ENCODE measurements at places on chromosomes 2 and 18. TPM values are rescaled to one million over a fixed set of nuclear protein-coding genes. Genes with fewer than 3 reads are reported as not detected.

- DNase-seq: no peak
Observed at GRCh38 chr2:217930761-217931563, 71.8 kb downstream of the TNS1 start.

- no peak for DNase-seq
Observed at GRCh38 chr2:232435805-232436204, 20.1 kb upstream of the ALPI start.

GRCh38 chr18:35431374-35431741, 54.2 kb upstream of the ZNF396 start:
- no peak for DNase-seq

- no peak for DNase-seq
Observed at GRCh38 chr18:58970943-58971790, 106.5 kb downstream of the ZNF532 start.

DNA sequence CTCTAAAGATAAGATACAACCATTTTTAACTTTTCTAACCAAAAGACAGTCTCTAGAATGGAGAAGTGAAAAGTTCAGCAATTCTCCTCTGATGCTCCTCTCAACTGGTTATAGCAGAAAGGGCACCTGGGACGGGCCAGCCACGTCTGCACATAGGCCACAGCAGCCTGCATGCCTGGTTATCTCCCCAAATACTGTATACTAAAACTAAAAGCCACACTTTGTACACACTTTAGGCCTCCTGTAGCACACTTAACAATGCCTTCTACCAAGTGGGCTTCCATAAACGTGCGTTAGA, 179.1 kb downstream of the ANKRD44 start:
- DNase-seq: no peak

DNA sequence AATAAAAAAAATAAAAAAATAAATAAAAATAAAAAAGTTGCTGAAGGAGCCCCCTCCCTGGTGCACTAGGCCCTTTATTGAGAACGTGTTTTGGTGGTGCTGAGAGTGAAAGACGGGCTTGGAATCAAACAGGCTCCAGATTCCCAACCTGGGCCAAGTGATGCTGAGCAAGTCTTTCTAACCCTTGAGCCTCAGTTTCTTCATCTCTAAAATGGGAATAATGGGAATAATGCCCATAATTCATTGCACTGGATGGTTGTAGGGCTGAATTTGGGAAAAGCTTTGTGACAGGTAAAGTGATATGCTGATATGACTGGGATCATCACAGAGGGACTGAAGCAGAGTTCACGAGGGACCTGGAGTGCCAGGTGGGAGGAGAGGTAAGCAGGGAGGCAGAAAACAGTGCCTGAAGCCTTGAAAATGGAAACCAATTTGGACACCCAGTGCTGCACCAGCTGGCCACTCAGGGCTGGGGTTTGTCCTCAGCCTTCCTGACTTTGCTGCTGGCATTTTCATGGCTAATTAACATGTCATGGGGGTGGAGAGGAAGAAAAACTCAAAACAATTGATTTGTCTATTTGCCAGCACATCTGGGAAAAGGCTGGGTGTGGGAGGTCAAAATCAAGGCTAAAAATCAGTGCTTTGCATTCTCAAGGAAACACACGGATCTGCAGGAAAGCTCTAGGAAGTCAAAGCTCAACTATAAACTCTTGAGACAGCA, 241.3 kb downstream of the LOXHD1 start:
- DNase-seq: no peak

- DNase-seq: no peak
Observed at GRCh38 chr2:160397530-160397865, 96.1 kb downstream of the RBMS1 start.

DNA sequence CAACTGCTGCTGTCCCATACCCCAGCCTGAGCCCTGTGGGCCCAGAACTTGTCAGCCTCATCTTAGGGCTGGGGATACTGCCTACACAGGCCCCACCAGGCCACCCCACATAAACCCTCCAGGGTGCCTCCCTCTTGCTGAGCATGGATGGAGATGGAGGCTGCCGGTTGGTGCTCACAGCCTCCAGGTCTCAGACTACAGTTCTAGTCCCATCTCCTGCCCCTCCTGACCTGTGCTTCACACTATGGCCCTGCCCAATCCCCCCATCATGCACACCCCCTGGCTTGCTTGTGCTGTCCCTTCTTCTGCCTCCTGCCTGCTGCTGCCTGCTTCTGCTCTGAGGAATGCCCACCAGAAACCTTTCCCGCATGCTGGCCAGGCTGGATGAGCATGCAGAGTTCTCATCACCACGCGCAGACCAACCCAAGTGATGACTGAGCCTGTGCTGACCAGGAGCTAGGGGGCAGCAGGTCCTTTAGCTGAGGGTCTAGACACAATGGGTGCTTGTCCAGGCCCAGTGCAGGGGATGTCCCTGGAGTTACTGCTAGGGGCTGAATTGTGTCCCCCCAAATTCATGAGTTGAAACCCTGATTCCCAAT, 138.4 kb upstream of the HS6ST1 start:
- no peak for DNase-seq

GRCh38 chr18:59380706-59381105, 21.6 kb upstream of the LMAN1 start:
- no peak for DNase-seq

GRCh38 chr2:162677476-162677875, 161.1 kb downstream of the KCNH7 start:
- no peak for DNase-seq

- no peak for DNase-seq
Observed at GRCh38 chr2:199309411-199309810, 148.3 kb downstream of the SATB2 start.

DNA sequence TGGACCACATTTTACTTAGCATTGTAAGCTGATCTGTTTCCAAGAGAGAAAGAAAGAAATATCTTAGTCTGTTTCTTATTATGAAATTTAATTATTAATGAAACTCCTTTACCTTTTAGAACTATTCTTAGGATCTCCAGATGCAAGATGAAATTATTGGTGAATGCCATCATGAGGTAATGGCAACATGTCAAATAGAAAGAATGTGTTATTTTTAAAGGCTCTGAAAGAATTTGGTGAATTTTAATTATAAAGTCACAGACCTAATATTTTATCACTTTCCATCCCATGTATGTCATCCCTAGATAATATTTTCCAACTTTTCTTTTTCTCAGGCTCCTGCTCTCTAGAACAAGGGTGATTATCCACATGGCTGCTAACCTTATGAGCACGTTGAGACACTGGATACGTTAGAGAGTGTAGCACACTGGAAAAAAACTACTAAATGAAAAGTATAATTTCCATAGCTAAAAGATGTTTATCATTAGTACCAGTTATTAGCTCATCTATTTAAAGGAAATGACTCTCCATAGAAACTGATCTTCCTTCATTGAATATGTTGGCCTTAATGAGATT, 95.2 kb upstream of the SCG2 start:
- DNase-seq: no peak

GRCh38 chr18:49082714-49083688, 132.2 kb upstream of the SMAD7 start:
- DNase-seq: no peak

GRCh38 chr2:1893856-1894255, 149.5 kb upstream of the PXDN start:
- no peak for DNase-seq

GRCh38 chr2:128169497-128169896, 78.5 kb downstream of the UGGT1 start:
- no peak for DNase-seq

DNA sequence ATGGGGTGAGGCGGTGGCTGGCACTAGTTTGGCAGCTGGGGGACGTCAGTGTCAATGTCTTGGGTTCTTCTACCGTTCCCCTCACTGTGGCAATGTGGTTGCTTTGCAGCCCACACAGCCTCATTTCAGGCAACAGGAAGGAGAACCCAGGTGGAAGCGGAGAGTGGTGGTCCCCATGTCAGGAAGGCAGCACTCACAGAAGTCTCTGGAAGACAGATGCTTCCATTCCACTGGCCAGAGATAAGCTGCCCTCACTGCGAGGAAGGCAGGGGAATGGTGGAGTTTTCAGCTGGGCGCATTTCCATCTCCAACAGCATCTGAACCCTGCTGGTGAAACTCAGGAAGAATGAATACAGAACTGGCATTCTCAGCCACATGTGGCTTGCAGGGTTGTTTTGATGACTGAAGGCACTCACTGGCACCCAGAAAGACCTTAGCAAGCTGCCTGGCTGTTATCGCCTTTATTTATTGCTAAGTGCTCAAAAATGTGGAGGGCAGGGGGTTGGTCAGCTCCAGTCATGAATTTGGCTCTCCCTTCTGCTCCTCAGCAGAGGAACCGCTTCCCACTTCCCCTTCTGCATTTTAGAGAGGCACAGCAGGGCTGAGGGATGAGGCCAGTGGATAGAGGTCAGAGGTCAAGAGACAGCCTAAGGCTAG, 19.4 kb downstream of the KCNIP3 start:
- no peak for DNase-seq

DNA sequence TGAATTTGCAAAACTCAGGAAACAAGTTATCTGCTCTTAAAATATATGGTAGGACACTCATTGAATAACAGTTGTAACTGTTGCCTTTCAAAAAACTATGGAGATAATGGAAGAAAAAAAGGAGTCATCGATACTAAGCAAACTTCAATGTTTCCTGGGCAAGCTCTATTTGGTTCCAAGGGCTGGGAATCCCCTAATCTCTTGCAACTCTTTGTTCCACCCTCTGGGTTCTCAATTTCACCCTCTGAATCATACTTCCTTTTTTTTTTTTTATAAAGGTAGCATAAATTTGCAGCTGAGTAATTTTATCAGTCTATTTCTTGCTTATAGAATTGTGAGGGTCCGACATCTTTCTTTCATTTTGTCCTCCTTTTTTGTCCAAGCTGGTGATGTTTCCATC, 36.7 kb downstream of the SLC9A4 start:
- no peak for DNase-seq

- peak; percentile 87 for DNase-seq
Observed at GRCh38 chr18:23872701-23873550, 141.6 kb upstream of the TTC39C start.

GRCh38 chr2:152330235-152330866, 4.6 kb upstream of the FMNL2 start:
- DNase-seq: no peak

DNA sequence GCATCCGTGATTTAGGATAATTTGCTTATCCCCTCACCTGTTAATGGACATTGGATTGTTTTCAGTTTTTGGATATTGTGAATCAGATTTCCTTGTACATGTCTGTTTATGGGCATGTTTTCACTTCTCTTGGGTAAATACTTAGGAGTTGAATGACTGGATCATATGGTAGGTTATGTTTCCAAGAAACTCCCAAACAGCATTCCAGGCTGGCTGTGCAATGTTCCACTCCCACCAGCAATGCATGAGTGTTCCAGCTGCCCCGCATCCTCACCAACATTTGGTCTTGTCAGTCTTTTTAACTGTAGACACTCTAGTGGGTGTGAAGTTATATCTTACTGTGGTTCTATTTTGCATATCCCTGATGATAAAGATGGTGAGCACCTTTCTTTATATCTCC, 8.9 kb upstream of the LRRFIP1 start:
- no peak for DNase-seq

- DNase-seq: no peak
Observed at GRCh38 chr2:48620604-48621003, 2.9 kb downstream of the GTF2A1L start.

DNA sequence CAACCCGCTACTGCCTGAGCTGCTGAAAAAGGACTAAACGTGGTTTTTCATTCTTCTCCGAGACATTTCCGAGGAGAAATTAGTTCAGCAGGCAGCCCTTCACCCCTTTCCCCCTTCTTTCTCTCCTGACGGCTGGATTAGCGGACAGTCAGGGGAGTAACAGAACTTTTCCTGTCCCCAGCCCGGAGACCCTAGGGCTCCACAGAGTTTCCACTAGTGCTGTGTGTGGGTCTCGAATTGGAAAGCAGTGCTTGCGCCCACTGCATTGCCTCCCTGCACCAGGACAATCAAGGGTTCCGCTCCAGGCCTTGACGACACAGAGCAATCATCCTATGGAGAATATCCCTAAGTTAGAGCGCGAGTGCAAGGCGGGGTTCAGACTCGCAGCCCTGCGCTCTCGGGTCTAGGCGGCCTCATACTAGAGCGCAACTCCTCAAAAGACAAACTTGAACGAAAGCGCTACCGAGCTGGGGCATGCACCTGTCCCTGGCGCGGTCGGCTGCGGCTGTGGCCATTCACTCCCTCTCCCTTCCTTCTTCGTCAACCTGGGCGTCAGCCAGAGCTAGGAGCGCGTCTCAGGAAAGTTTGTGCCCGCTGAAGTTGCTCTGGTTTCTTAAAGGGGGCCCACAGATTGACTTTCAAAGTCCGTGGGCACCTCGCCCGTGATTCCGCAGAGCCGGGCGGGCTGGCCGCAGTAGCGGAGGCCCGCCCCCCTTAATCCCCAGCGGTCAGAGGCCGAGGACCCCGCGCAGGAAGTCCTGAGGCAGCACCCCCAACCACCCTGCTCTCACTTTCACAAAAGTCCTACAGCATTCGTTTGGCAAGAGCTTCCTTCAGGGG, 801 bp downstream of the OSR1 start:
- peak; percentile 35 for DNase-seq

DNA sequence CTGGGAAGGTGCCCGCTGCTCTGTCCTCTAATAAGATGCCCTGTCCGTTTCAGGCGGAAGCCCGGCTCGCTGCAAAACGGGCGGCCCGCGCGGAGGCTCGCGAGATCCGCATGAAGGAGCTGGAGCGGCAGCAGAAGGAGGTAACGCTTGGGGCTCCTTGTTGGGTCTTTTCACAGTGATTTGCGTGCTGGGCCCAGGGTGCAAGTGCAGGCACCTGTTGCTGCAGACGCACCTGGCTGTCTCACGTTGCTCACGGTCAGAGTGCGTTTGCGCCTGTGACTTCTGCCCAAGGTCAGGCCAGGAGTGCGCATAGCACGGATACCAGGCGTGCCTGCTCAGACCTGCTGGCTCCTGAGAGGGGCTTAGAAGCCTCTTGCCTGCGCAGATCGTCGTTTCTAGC, 81.1 kb downstream of the LRRFIP1 start:
- no peak for DNase-seq

DNA sequence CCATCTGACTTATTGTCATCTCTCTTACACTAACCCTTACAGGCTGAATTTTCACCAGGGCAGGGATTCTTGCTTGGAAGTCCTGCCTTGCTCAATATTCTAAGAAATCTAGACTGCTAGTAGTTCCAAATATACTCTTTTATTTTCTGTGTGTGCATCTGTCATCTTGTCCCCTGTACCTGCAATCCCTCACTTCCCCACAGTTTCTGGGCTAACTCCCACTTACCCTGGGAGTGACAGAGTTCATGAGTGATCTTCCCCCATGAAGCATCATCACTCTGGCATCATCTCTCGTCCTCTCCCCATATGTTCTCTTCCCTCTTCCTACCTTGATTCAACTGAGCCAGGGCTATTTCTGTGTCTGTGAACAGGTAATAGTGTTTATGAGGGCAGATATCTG, 35.7 kb downstream of the HNMT start:
- DNase-seq: no peak

MOCOS gene
- total RNA-seq: 3.9 TPM

BIN1 gene
- total RNA-seq: 70.1 TPM

LOXHD1 gene
- not detected for total RNA-seq

IL36G gene
- not detected for total RNA-seq

TPO gene
- 1.4 TPM for total RNA-seq

SLC38A11 gene
- 2.8 TPM for total RNA-seq

Data from prostate gland (tissue), 2 donors.